ENCODE measurements at places on chromosomes 4 and X.

GRCh38 chrX:114101081-114101480, 482.8 kb upstream of the HTR2C start:
- DNase-seq: no peak

DNA sequence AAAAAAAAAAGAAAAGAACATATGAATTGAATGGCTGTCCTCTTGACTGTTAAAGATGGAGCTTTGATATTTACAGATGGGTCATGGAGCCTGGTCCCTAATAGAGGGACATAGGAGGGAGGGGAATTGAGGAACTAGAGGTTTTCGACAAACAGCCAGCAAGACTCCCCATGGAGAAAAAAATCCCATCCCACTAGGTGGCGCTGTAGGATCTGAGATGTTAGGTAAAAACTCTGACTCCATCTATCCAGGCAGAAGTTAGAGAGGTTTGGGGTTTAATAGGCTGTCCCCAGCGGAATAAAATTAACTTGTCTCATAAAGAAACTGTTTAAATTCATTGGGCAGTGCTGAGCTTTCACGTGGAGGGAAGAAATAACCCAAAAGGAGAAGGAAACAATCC, 45.9 kb downstream of the HMGB2 start:
- peak; percentile 55 for DNase-seq

GRCh38 chr4:109083911-109084310, 218.5 kb downstream of the COL25A1 start:
- no peak for DNase-seq

- no peak for DNase-seq
These were observed 330.5 kb downstream of the ARHGAP10 start for GRCh38 chr4:148062301-148062950.

DNA sequence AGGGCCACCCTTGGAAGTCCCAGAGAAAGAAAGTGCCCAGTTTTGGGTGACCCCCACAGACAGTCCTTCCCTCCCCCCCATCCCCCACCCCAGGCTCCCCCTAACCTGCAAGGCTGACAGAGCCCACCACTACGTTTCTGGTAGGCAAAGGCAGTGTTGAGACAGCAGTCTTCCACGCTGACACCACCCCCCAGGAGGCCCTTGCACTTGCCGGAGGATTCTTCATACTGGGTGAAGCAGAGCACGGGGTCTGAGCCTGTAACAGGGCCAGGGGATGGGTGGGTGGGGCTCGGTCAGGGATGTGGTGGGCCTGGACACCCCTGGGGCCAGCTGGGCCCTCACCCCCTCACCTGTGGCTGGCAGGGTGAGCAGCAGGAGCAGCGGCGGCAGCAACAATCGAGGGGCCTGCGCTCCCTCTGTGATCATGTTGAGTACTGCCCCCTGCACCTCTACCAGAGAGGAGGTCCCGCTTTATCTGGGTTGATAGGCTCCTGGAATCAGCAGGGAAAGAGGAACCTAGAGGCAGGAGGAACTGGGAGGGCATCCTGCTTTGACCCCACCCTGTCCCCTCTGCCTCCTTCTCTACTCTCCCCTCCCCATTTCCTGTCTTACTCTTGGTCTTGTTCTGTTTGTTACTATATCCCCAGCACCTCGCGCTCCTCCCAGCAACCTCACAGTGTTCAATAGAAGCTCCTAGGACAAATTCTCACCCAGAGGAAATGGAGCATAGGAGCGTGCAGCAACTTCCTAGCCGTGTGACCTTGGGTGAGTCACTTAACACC, at the start of gene CFP:
Gene CFP (minus strand): TSS at position 512 of the 782 bp plus-strand sequence. CDS start 86 bp downstream, at position 426.
- DNase-seq: no peak

GRCh38 chrX:129690435-129690834, 35.7 kb upstream of the APLN start:
- DNase-seq: peak; percentile 56

GRCh38 chrX:109840585-109840984, 107.5 kb upstream of the ACSL4 start:
- DNase-seq: peak; percentile 97

DNA sequence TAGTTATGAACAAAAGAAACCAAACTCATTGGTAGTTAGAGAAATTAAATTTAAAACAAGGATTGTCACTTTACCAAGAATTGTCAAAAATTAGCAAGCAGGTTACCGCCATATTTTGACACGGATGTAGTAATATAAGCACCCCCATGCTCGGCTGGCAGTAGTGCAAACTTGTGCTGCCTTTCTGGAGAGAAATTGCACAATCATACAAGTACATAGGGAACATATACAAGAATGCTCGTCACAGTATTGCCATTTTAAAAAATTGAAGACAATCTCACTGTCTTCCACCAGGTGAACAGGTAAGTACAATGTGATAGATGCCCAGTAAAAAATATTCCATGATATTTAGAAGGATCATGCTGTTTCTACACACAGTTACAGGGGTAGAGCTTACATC, 55.6 kb upstream of the SLC39A8 start:
- DNase-seq: no peak

DNA sequence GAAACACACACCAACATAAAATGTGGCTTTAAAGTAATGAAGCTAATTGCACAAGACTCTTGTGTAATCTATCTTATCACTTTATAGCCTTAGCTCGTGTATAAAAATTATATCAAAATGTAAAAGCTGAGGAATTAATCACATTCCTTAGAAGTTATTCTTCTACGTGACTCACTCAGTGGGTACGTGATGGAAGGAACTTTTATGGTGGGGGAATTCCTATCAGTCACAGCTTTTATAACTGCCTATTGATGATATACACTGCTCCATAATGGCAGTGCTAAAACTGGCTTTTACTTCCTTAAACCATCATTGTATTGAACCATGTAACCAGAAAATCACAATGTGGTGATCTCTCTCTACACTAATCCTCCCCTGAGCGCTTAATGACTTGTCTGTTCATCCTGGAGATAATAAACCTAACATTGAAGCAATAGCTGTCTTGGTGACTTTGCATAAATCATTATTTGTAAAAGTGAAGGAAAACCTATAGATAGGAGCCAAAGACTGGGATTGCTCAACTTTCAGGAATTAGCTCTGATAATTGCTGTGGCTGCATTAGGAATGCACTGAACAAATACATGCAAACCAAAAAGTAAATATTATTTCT, 276.7 kb downstream of the GBA3 start:
- DNase-seq: peak; percentile 92
